Naive thymus-derived CD4-positive, alpha-beta T cell (primary cell): ENCODE measurements at places on chromosomes 16 and 17. TPM values are rescaled to one million over a fixed set of nuclear protein-coding genes. Genes with fewer than 3 reads are reported as not detected.

AGRP gene
- total RNA-seq = not detected

SHISA6 gene
- total RNA-seq = not detected

MMP28 gene
- 15.1 TPM for total RNA-seq

PYY gene
- not detected for total RNA-seq

ZNF207 gene
- 271 and 281 TPM in 2 replicates for total RNA-seq

CYTH1 gene
- 422 TPM for total RNA-seq
